ENCODE measurements at places on chromosomes 2 and 18. TPM values are rescaled to one million over a fixed set of nuclear protein-coding genes. Genes with fewer than 3 reads are reported as not detected.

DNA sequence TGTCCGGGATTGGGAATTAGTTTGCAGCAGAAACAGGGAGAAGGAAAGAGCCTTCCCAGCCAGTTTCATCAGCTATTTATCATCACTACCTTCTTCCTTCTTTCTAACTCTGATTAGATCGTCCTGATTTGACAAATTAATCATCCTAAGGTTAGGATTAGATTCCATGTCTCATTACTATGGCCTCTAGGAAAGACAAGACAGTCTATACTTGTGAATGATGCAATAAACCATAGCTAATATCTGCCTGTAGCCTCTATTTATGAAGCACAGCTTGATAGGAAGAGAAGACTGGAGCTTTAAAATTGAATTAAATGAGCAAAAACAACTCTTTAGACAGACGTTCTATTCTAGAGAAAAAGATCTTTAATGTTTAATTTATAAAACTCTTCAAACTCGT, 25.2 kb upstream of the FRZB start:
- no peak for DNase-seq

- no peak for DNase-seq
Measured at GRCh38 chr2:147468963-147469362, 375.9 kb upstream of the ACVR2A start.

DNA sequence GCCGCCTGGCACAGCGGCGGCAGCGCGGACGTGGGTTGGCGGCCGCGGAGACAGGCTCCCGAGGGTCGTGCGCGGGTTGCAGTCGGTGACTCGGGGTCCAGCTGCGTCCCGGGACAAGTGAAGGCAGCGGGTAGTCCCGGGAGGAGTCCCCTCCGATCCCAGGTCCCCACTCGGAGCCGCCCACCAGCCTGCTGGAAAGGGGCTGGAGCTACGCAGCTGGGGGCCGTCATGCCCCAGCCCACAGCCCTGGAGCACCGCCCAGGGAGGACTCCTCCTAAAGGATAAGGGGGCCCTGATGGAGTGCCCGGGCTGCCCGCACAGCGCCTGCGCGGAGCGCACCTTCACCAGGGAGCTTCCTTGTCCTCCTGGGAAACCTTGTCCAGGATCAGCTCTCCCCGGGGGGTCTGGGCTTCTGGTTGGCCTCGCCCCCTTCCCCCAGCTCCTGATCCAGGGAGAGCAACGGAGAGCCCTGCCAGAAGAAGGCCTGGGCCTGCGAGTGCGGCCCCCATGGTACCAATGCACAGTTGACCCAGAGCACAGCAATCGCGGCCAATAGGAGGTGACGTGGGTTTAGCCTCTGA, 25.9 kb upstream of the ALPP start:
- DNase-seq: no peak

GRCh38 chr18:8463791-8464190, 145.4 kb upstream of the RAB12 start:
- no peak for DNase-seq

DNA sequence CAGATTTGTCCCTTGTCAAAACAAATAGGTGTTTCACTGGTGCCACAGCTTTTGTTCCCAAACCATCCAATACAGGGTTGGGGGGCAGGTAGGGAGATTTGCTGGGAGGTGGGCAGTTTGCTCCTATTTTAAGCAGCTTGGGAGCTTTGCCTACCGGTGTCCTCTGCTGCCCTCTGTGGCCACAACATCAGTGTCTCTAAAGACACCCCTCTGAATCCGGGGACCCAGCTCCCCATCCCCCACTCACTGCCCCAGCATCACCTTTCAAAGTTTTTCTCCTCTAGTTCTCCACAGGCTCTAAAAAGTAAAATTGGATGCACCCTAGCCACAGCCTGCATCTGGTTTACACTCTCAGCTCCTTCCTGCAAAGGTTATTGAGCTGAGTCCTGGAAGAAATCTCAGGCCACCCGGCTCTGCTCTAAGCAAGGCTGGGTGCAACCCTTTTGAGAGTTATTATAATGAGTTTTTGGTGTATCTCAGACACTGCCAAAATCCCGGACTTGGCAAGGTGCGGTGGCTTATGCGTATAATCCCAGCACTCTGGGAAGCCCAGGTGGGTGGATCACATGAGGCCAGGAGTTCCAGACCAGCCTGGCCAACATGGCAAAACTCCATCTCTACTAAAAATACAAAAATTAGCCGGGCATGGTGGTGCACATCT, 2.9 kb upstream of the EPAS1 start:
- DNase-seq: no peak

GRCh38 chr2:212448698-212449097, 89.9 kb downstream of the ERBB4 start:
- no peak for DNase-seq

DNA sequence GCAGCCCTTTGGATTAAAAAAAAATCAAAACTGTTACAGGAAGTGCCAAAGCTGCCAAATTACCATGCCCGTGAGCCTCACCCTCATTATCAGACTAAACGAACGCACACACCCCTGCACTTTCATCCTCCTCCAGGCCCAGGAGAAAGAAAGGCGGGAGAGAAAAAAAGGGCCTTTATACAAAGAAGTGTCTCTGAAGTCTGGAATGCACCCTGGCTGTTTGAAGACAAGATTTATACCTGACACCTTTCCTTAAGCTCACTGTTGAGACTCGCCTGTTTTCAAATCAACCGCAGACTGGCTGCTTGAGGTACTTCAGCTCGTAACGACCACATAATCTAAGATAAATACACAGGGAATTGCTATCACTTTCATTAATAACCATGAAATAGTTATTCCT, 31.0 kb downstream of the EDAR start:
- no peak for DNase-seq

- no peak for DNase-seq
Measured at GRCh38 chr2:239358062-239358754, 42.6 kb downstream of the HDAC4 start.

DNA sequence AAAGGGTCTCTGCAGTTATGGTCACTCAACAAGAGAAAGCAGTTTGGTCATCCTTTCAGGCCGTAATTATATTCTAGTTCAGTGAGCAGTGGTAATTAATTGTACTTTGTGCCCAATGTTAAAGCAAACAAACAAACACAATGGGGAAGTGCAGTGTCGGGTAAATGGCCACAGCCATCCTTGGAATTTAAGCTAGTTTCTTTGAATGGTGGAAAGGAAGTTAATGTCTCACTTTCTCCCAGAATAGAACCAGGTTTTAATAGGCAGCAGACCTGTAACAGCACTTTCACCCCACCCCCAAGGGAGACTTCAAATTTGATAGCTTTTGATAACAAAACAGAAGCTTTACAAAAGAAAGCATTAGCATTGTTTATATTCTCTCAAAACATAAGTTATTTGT, 20.0 kb upstream of the ITGAV start:
- no peak for DNase-seq

DNA sequence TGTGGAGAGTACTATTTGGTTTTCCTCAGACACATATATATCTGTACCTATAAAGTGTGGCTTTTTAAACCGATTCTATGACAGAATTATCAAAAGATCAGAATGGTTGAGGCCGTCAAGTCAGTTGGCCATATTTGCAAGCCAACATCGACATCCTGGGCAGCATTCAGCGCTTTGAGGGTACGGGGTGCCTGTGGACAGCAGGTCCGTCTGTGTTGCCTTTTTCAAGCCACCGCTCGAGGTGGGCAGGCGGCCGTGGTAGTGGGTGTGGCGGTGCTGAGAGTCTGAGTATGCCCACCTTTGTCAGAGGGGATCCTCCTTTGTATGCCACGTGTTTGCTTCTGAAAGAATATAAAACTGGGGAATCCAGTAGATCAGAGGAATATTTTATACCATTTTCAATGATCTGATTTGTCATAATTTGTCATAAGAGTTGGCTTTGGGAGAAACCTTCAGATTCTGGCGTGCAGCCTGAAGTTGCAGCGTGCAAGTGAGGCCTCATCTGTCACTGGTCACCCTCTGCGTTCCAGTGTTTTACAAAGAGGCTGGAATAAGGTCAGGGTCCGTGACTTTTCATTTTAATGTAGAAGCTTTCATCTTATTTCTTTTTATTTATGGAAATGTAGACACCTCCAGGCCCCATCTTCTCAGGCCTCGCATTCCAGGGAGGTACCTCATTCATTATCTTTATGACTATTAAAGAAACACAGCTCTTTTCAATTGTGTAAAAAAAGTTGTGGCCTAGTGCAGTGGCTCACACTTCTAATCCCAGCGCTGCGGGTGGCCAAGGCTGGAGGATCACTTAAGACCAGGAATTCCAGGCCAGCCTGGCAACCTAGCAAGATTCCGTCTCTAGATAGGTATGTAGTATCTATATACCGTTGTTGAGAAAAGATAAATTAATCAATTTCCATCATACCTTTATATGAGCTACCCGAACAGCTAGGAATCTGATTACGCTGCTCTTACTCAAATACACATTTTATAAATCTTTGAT, 37.8 kb upstream of the RBM44 start:
- DNase-seq: no peak

Gene ELOA2
- polyA plus RNA-seq: not detected

Gene NPPC
- 2.3 TPM for polyA plus RNA-seq

Gene MRPL44
- 23.7 TPM for polyA plus RNA-seq

Gene IL1F10
- polyA plus RNA-seq: 1.1 TPM

Gene EVX2
- polyA plus RNA-seq: not detected

Gene IL37
- 0.43 TPM for polyA plus RNA-seq

Measured in thymus (tissue), 14 donors.